Mesendoderm (in vitro differentiated cells): ENCODE measurements at places on chromosomes 2 and 18.

GRCh38 chr2:129733579-129733978 lies 245.9 kb upstream of the RAB6C start:
- no peak for DNase-seq

GRCh38 chr2:151181524-151181923 lies 80.1 kb downstream of the RBM43 start:
- DNase-seq = no peak

- no peak for DNase-seq
Measured at GRCh38 chr2:219079417-219079816, 18.7 kb upstream of the IHH start.

DNA sequence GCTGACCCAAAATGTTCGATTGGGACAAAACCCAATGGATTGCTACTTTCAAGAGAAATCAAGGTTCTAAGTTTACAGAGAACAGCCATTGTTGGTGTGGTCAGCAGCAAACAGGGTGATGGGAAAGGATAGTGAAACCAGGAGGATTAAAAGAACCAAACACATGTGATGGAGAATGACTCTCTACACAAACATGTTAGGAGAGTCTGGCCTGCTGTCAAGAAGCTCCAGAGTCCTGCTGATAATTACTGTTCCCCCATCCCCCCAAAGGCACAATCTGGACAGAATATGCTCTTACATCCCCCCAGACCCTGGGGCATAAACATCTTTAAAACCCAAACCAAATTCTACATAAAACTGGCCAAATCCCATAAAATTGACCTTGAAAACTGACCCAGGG lies 32.0 kb upstream of the ACYP2 start:
- DNase-seq = no peak

GRCh38 chr2:36729067-36729466 lies 32.6 kb downstream of the VIT start:
- DNase-seq = no peak

DNA sequence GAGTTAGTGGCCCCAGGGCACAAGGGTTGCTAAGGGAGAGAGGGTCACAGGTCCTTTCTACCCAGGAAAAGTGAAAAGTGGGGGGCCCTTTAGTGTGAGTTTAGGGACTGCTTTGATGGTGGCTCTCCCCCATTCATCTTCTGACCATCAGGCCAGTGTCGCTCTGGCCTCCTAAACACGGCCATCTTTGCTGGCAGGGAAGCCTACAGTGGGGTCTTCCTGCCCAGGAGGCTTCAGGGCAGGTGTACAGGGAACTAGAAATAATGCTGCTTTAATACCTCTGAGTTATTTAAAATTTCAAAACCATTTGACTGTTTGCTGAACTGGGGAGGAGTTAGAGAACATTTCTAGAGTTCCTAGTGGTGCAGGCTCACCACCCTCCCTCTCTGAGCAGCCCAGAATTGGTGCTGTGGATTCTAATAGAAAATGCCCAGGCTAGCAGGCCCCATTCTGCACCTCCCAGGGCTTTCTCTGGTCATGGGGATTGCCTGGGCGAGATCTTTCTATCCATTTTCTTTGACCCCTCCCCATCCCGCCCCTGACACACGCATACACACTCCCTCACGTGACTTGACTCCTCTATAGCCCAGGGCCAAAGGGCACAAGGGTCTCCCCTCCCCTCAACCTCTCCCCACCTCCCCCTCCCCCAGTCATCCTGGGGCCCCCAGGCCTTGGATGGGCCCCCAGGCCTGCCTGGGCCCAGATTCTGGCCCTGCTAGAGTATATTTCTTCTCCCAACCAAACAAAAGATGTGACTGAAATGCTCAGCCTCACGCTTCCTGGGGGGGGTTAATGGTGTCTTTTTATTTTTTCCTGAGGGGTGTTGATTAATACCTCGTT lies 3.1 kb downstream of the PKDCC start:
- no peak for DNase-seq

GRCh38 chr2:21036708-21037670 lies 6.9 kb downstream of the APOB start:
- DNase-seq = no peak

GRCh38 chr2:28406276-28407096 lies 13.8 kb downstream of the FOSL2 start:
- peak; percentile 40 for DNase-seq

DNA sequence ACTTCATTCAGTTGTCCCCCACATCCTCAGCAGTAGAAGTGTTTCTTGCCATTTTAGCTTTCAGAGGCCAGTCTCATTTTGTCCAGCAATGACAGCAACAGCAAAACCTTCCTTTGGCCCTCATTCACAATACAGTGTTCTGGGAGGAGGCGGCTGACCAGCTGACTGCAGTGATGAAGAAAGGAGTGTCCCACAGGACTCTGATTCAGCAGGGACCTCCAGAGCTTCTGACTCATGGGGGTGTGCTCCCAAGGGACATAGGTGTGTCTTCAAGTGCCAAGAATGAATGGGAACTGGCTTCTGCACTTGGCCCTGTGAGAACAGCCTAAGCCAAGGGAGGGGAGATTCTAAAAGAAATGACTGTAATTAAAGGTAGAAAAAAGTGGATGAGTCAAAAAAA lies 147.0 kb upstream of the PELI1 start:
- DNase-seq = no peak

- peak; percentile 49 for DNase-seq
Measured at GRCh38 chr2:159088906-159089305, 120.5 kb downstream of the TANC1 start.
